Activated CD4-positive, CD25-positive, alpha-beta regulatory T cell treated with anti-CD3 and anti-CD28 coated beads, Interleukin-2, amount 50 U/mL, for 24 hours (primary cell): ENCODE measurements at places on chromosomes 1 and 21.

DNA sequence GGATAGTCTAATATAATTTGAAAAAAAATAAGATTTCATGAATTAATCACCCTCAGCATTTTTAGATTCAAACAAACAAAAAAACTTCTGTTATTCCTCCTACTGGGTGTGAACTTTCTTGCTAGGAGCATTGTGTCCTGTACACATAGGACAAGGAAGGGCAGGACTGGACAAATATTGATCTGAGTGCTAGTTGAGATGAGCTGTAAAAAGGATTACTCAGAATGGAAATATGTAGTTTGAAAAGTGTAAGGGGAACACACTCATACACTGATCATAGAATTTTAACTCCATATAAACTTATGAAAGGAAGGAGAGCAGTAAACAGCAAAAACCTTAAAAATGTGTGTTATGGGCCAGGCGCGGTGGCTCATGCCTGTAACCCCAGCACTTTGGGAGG, 156.5 kb upstream of the ZNF648 start:
- no peak for ATAC-seq

- ATAC-seq, result no peak
These were observed 1.1 kb downstream of the SLC35F3 start for GRCh38 chr1:233905416-233906051.

DNA sequence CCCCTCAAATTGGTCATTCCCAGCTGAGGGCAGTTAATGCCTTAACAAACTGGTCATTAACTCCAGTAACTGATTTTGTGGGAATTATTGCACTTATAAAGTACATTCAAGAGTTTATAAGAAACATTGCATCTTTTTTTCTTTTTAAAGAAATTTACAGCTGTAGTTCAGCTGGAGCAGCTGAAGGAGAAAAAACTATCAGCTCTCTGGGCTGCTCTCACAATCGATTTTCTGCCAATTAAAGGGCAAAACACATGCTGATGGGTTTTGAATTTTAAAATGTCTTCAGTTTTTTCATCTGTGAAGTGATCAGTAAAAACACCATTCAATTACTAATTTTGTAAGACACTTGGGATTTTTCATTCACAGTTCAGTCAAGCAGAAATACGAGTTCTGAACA, 74.7 kb downstream of the KIFAP3 start:
- no peak for ATAC-seq

GRCh38 chr1:53721088-53721487, 17.9 kb downstream of the GLIS1 start:
- no peak for ATAC-seq

DNA sequence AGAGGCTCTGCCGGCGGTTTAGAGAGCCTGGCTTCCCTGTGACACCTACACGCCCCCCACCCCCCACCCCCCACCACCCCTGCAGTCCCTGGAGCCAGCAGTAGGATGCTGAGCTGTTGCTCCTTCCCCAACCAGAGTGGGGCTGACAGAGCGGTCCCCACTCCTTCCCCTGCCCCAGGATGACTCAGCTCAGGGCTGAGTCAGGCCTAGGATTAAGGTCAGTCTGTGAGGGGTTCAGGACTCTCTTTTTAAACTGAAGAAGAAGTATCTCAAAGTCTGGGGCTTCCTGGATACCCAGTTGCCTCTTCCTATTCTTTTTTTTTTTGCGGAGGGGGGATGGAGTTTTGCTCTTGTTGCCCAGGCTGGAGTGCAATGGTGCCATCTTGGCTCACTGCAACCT, 19.1 kb downstream of the DMBX1 start:
- ATAC-seq, result no peak

DNA sequence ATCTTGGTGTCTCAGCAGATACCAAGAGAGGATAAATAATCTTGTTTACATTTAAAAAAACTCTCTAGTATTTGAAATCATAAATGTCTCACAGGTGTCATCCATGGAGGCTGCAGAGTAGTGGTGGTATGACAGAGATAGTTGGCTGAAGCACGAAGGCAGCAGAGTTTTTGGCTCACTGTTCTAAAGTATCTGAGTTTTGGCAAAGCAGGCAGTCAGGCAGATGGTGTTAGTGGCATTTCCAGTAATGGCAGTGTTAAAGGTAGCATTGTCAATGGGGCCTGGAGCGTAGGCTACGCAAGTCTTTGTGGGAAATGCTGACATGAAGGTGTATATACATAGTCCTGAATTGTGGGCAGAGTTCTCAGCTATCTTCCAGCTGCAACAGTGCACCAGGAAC, 68.5 kb upstream of the HSD17B7 start:
- no peak for ATAC-seq

- no peak for ATAC-seq
These were observed 29.0 kb upstream of the PRRX1 start for GRCh38 chr1:170634824-170635410.

GRCh38 chr1:100524355-100524754, 13.6 kb upstream of the GPR88 start:
- ATAC-seq, result no peak

- ATAC-seq, result no peak
These were observed 2.2 kb downstream of the FOXJ3 start for GRCh38 chr1:42332877-42333276.

- no peak for ATAC-seq
These were observed 3.8 kb upstream of the S100B start for GRCh38 chr21:46608672-46609111.

DNA sequence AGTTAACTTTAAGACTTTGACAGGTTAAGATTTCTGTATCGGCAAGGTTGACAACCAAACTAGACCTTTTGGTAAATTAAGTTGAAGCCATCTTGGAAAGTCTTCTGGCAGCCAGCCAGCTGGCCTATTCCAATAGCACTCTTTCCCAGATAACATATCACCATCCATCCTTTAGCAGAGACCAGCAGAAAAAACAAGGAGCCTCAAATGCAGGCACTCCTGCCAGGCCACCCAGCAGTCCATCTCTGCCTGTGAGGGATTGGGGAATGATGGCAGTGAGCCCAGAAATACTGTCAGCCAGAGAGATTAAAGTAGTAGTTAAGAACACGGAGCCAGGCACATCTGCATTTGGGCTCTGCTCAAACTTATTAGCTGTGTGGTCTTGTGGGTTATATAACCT, 19.4 kb downstream of the ZBTB40 start:
- no peak for ATAC-seq
